ENCODE measurements at places on chromosomes 7 and 10.

GRCh38 chr10:96714031-96714590, 6.2 kb downstream of the PIK3AP1 start:
- no peak for DNase-seq

DNA sequence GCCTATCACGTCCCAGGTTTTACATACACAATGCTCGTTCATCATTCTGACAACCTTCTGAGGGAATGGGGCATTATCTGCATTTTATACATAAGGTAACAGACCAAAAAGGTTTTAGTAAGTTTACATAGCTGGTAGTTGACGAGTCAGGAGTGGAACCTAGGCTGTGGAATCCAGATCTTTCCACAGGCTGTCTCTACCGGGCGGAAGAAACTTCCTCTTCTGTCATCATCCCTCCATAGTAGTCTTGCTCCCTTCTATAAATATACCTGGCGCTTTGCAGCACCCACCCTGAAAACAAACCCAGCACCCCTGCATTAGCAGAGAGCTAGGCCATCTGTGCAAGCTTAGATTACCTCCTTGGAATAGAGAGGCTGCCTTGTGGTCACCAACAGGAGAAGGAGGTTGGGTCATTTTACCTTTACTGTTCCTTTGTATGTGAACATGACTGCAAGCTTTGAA, 1.3 kb downstream of the TSPAN13 start:
- no peak for DNase-seq

GRCh38 chr10:99595236-99595635, 25.0 kb downstream of the SLC25A28 start:
- DNase-seq = no peak

DNA sequence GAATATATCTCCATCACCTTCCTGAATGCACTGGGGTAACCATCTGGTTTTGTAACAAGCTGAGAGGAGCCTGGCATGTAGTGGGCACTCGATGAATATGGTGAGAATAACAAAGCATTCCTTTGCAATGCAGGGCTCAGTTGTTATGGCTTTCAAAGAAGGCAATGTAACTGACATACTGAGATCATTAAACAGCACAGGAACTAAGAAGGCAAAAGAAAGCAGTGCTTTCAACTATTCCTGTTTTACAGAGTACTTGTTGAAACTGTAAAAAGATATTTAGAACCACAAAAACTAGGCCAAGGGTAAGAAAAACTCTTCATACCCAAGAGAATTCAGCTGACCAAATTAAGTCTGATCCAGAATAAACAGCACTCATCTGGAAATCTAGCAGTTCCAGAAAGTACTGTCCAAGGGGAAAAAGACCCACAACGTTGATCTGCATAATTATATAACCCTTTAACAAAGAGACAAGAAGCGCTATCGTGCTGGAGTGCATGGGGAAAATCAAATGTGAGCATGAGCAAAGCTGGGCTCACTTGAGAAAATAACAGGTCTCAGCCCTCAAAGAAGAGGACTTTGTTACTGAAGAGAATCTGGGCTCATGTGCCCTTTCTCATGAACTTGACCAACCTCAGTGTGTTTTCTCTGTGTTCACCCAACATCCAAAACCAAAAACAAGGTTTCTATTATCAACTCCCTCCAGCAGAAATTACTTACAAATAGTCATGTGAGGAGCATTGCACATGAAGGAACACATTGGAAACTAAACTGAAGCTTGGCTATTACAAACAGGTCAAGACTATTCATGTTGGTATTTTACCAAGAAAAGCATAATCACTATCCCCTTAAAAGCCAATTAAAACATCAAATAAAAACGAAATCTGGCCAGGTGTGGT, 116.2 kb downstream of the AVL9 start:
- DNase-seq = no peak

DNA sequence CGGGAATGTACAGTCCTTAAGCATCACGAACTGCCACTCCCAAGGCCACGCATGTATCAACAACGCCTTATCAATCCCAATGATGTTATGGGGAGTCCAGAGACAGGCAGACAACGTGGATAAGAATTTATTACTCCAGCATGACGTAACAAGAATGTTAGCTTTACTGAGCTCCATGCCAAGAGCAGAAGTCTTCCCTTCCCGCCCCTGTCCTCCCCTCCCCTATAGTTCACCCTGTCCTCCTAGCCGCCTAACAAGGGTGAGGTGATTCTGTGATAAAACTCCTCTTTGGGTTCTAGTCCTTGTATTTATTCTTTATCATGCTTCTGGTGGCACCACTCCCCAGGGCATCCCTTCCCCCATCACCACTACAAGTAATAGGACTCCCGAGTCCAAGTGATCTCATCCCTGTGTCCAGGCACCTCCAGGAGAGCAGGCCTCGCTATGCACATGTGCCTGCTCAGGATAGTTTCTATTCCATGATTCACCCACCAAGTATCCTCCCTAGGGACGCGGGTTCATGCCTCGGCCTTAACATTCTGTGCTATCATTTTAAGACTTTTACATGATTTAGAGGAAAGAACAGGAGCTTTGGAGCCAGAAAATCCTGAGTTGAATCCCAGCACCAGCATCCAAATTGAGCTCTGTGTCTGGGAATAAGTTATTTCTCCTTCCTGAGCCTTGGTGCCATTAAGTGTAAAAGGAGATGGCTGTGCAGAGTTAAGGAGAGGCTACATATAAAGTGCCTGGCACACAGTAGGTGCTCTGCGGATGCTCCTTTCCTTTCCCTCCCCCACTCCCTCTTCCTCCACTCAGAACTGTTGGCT, 15.4 kb downstream of the GSDME start:
- DNase-seq = no peak

DNA sequence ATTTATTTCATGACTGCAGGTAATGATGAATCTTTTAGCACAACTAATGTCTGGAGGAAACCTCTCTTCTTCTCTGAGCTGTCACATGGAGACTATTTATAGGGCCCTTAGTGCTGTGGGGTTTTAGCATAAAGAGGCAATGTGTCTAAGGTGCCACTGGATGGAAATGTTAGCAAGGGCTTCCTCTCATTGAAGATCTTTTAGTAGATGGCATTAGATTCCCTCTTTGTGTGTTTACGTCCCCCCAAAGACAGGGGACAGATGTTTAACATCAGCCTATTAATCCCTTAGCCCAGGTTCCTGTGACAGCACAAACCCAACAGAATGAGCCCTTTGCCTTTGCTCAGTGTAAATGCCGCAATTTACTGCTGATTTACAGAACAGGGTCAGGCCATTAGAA, 208.6 kb downstream of the SKAP2 start:
- no peak for DNase-seq

DNA sequence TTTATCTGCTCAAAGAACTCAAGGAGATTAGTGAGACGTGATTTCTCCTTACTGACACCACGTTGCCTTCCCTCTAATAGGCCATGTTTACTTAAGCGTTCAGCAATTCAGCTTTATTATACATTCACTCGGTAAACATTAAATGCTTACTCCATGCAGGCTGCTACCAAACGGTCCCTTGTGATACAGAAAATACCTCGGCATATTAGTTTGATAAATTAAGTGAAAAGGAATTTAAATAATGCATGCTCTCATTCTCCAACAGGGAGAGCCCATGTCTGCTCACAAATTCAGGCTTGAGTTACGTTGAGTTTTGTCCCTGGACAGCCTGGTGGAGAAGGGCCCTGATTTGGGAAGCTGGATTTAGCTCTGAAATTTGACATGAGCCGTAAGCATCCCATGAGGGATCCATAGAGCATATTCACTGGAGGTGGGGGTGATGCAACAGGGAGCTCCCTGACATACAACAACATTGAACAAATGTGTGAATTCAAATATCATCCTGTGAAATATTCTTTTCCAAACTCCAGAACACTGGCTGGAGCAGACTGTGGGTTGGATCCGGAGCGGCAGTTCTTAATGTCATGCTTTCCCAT, 86.3 kb downstream of the TBXAS1 start:
- DNase-seq = no peak

DNA sequence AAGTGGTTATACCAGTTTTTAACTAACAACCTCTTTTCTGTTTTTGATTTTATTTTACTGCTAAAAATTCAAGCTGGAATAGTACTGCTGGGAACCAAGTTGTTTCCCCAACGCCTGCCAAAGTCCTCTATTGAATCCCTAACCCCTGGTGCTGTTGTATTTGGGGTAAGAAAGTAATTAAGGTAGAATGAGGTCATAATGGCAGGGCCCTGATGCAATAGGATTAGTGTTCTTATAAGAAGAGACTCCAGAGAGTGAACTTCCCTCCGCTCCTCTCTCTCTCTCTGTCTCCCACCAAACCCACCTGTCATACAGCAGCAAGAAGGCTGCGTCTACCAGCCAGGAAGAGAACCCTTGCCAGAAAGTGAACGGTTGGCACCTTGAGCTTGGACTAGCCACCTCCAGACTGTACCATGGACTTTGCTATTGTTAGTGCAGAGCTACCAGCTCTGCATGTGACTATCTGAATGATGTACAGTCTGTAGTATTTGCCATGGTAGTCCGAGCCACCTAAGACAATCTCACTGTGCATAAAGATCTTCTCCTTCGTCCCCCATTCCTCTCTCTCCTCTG, 86.5 kb upstream of the KLF6 start:
- DNase-seq = no peak

DNA sequence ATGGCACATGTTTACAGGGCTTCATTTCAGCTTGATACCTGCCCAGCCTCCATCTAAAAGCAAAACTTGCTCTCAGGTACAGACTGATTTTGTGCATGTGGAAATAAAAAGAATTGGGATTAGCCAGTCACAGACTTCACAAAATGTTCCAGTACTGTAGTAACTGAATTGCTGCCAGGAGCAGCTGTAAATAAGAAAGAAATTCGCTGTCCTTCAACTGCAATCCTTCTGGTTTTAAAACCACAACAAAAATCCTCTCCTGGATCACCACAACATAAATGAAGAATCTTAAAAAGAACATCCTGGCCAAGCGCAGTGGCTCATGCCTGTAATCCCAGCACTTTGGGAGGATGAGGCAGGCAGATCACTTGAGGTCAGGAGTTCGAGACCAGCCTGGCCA, 3.9 kb upstream of the MIOS start:
- DNase-seq = no peak

- DNase-seq = no peak
Observed at GRCh38 chr10:16843252-16843870, 26.1 kb upstream of the RSU1 start.

- no peak for DNase-seq
Observed at GRCh38 chr10:111316722-111317212, 239.9 kb downstream of the ADRA2A start.

All from stimulated activated CD4-positive, alpha-beta T cell treated with anti-CD3 and anti-CD28 coated beads, TNF-alpha, amount 100 ng/mL, for 1 hour (primary cell).